Activated CD4-positive, alpha-beta T cell treated with anti-CD3 and anti-CD28 coated beads, Interleukin-2, Interleukin-6, amounts not matched to agents 100 ng/mL and 50 ng/mL, durations not matched to agents 16 hours and 8 hours (primary cell): ENCODE measurements at places on chromosomes 3 and 15.

DNA sequence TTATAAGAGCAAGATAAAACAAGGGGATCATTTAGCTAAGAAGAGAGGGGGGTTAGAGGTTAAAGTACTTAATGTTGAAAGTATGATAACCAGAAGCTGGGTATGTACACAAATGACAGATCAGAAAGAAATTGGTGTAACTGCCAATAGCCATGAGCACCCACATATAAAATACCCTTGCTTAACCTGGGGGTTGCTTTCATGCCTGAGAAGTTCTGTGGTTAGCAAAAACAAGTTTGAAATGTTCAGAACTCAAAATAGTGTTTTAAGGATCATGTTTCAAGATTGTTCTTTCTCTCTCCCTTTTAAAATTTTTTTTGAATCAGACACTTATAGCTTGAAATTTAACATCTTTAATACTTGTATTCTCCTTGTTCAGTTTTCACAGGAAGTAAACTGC lies 321.4 kb upstream of the GBE1 start:
- no peak for DNase-seq

- no peak for DNase-seq
Observed at GRCh38 chr15:96409215-96410138, 79.0 kb downstream of the NR2F2 start.

DNA sequence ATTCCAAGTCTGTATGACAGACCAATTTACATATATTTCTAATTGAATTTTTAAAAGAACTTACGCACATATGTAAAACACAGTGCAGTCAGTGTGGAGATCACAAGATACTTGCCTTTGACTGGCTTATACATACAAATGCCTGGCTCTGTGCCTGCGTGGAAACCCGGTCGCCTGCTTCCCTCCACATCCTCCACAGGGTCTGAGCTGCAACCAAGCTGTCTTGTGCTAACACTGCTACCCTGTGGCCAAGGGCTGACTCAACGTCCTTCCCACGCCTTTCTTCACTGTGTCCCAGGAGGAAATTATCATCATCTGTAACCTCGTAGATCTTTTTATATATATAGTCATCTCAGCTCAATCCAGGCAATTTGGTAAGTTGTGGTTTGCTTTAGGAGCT lies 117.0 kb downstream of the WNT7A start:
- DNase-seq: no peak

DNA sequence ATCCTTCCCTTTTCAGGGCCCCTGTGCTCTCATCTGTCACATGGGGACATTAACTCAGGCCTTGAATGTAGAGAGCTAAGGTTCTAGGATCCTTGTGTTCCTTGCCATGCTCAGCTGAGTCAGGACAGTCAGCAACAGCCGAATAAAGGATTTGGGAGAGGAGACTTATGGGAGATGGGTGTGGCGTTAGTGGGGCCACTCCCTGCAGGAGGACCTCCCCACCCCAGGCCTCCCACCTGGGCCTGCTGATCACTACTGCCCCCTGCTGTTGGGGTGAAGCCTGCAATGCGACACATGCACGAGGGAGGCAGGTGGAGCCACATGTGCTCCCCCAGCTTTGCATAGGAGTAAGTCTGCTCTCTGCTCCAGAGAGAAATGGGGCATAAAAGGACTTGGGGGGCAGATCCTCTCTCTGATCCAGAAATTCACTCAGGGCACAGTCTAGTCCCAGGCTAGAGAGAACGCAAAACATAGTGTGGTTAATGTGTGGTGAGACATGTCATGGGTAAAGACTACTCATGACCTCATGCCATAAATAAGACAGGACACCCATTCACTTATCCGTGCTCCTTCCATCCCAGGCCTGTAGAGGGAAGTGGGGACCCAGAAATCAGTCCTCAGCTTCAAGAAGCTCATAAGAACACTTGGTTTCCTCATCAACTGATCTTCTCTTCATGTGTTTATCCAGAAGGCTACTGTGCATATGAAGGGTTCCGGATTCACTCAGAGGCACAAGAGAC lies 19.4 kb downstream of the RBP1 start:
- peak; percentile 50 for DNase-seq

- DNase-seq: no peak
Observed at GRCh38 chr3:195154793-195155535, 116.0 kb downstream of the XXYLT1 start.

GRCh38 chr15:58178668-58179067 lies 40.5 kb downstream of the AQP9 start:
- DNase-seq: no peak

DNA sequence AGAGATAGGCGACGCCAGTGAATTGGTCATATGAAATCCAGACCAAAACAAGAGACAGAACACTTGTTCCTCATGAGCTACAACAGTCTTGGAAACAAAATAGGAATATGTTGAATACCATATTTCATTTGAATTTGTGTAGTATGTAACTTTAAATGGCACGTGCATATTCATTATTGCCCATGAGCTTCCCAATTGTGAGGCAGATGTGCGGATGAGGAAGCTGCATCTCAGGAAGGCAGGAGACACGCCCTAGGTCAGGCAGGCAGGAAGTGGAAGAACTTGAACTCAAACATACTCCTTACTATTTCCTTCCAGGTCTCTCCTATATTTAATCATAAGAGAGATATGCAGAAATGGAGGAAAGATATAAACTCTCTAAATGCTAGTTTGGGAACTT lies 106.8 kb upstream of the SLC2A2 start:
- no peak for DNase-seq

DNA sequence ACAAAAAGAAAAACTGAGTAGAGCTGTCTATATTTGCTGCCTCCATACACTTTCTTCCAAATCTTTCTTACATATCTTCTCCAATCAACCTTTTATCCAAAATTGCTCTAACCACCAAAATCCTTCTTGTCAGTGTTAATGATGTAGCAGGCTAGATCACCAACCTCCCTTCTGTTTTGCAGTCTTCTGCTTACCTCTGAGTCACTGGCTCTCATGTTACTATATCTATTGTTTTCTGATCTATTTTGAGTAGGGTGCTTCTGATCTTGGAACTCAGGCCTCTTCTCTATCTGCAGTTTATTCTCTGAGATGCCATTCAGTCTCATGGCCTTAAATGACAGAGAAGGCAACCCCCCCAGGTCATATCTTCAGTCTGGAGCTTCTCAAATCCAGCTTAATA lies 26.3 kb upstream of the AADAC start:
- no peak for DNase-seq

- DNase-seq: no peak
Observed at GRCh38 chr15:63258658-63259057, 18.7 kb upstream of the APH1B start.

GRCh38 chr15:70165716-70166284 lies 68.1 kb upstream of the TLE3 start:
- no peak for DNase-seq

DNA sequence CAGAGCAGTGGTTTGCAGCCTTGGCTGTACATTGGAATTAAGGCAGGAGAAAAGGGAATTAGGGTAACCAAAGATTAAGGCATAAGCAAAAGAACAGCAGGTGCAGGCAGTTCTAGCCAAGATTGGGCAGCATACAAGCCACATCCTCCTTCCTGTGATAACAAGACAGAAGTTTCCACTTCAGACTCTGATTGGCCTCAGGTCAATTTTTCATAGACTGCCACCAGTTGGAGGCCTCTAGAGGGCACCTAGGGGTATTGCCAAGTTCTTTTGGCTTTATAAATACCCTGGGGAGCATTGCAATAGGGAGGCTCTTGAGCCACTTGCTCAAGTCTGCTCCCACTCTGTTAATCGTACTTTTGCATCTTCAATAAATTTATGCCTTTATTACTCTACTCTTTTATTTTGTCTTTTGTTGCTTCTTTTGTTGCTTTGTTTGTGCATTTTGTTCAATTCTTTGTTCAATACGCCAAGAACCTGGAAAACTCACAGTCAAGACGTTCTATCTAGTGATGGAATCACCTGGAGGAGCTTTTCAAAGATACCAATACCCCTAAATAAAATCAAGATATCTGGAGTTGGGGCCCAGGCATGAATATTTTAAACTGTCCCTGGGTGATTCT lies 32.2 kb upstream of the FMN1 start:
- peak; percentile 83 for DNase-seq

DNA sequence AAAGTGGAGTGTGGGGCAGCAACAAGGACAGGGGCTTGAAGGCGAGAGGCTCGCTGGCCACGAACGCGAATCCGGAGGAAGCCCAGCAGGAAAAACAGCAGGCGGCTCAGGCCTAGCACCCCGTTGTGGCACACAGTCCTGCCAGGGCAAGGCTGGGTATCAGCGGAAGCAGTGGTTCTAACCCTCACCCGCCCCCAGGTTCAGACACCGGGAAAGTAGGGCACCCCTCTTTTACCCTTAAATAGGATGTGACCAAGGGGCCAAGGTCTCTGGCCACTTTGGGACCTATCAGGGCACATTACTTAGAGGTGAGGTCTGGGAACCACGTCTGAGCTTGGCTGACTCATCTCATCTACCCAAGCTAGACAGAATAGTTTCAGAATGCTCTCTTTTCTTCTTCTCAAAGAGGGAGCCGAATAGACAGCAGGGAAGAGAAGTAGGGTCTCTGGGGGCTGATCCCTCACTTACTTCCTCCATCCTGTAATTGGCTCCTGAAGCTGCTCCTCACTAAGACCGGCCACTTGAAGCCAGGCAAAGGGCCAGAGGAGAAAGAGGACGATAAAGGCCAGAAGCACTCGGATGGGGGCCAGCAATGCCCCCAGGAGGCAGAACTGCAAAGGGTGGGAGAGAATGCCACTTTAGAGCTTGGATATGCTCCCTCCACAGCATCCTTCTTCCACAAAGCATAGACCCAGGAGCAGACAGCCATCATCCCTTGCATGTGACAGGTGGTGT lies 1.7 kb downstream of the LPCAT4 start:
- DNase-seq: peak; percentile 51

DNA sequence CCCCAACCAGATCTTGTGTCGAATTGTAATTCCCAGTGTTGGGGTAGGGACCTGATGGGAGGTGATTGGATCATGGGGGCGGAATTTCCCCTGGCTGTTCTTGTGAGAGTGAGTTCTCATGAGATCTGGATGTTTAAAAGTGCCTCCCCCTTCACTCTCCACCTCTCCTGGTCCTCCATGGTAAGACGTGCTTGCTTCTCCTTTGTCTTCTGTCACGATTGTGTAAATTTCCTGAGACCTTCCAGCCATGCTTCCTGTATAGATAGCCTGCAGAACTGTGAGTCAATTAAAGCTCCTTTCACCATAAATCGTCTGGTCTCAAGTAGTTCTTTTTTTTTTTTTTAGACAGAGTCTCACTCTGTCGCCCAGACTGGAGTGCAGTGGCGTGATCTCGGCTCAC lies 42.3 kb downstream of the NR1D2 start:
- no peak for DNase-seq

GRCh38 chr3:124276133-124276532 lies 284.2 kb upstream of the ROPN1 start:
- DNase-seq: no peak

GRCh38 chr3:2655229-2655701 lies 454.9 kb downstream of the IL5RA start:
- no peak for DNase-seq

DNA sequence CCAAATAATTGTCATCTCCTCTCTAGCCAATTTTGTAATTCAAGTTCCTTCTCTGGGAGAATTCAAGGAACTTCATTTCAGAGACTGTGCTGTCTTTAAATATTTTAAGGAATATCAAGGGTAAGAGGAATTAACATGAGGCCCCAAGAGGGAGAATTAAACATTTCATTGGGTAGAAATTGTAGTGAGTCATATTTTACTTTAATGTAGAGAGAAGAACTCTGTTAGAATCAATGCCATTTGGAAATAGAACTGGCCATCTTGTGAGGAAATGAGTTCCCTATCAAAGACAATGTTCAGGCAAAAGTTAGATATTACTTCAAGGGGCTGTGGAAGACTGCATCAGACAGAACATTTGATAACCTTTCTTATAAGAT lies 43.5 kb upstream of the TP63 start:
- DNase-seq: no peak

DNA sequence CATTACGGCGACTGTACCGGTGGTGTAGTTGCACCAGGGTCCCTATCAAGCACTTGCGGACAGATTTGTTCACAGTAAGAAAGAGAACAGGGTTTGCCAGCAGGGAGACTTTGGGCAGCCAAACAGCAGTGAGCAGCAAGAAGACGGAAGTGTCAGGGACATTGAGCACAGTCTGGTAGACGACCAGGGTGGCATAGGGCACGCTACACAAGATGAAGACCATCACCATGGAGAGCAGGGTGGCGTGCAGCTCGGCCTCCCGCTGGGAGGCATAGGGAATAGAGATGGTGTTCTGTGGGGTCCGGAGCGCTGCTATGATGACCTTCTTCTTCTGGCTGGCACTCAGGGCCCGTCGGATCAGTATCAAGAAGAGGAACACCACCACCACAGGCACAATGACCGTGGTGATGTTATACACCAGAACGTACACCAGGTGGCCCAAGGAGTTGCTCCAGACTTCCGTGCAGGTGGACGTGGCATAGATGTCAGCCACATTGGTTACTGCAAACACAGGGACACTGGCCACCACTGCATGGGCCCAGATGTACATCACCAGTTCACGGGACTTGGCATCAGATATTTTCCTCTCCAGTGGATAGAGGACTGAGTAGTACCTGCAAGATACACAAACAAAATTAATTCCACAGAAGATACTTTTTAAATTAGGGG lies 19.1 kb upstream of the FSIP1 start:
- DNase-seq: peak; percentile 32

- no peak for DNase-seq
Observed at GRCh38 chr3:126342991-126343648, 14.1 kb downstream of the KLF15 start.

DNA sequence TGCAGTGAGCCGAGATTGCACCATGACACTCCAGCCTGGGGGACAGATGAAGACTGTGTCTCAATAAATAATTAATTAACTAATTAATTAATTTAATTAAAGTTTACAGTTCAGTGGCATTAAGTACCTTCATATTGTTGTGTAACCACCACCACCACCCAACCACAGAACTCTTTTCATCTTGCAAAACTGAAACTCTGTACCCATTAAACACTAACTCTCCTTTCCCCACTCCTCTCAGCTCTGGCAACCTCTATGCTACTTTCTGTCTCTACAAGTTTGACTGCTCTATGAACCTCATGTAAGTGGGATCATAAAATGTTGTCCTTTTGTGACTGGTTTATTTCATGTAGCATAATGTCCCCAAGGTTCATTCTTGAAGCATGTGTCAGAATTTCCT lies 259.3 kb upstream of the MDFIC2 start:
- DNase-seq: no peak

DNA sequence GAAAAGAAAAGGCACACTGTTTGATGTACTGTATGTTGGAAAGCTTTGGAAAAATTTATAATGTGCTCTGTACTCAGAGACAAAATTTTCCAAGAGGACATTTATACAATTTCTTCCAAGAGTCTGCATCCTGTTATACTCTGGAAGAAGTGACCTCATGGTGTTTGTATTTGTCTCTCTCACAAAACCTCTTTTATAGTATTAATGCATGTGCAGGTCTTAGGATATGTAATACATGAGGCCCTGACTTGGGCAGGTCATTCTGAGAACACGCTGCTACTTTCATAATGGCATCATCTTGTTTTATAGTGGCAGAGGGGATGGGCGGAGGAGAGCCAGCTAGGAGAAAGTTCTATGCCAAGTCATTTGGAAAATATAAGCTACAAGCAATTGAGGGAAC lies 72.0 kb upstream of the P3H2 start:
- no peak for DNase-seq

- DNase-seq: no peak
Observed at GRCh38 chr3:127711021-127711695, 38.4 kb downstream of the ABTB1 start.
